Right atrium auricular region (tissue), 2 donors: ENCODE measurements at places on chromosomes 5 and 9. TPM values are rescaled to one million over a fixed set of nuclear protein-coding genes. Genes with fewer than 3 reads are reported as not detected.
A peak's percentile ranks its signal among the peaks of the same experiment; 100 is the strongest.

DNA sequence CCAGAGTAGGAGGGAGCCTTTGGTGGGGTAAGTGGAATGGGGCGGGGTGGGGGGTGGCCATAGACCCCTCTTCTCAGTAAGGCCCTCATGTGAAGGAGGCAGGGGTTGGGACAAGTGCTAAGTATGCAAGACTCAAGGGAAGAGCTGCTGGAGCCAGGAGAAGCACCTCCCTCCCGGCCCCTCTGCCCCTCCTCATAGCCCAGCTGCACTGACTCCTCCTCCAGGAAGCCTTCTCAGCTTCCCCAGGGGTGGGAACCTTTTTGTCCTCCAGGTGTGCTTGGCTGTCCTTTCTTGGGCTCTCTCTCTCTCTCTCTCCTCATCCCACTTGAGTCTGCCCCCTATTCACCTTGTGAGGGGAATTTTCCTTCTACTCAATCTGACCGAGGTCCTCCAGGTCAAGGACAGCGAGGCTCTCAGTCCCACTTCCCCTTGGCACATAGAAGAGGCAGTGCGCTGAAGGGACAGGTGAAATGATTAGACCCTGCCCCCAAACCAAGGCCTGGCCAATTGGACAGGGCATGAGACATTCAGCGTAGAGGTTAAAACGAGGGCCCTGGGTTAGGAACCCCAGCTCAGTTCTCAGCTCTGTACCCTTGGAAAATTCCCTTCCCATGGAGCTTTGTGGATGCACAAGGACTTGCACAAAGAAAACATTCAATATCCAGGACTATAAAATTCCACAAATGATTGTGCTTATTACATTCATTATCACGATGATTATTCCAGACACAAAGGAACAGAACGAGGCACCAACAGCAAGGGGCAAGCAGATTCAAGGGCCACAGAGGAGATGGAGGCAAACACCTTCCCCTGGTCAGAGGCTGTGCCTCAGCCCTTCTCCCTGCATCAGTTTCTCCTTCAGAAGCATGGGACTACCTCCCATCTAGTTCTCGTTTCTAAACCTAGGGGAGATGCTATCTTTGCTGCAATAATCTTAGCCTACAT is 45.6 kb upstream of the IL17B start:
- no peak for DNase-seq

DNA sequence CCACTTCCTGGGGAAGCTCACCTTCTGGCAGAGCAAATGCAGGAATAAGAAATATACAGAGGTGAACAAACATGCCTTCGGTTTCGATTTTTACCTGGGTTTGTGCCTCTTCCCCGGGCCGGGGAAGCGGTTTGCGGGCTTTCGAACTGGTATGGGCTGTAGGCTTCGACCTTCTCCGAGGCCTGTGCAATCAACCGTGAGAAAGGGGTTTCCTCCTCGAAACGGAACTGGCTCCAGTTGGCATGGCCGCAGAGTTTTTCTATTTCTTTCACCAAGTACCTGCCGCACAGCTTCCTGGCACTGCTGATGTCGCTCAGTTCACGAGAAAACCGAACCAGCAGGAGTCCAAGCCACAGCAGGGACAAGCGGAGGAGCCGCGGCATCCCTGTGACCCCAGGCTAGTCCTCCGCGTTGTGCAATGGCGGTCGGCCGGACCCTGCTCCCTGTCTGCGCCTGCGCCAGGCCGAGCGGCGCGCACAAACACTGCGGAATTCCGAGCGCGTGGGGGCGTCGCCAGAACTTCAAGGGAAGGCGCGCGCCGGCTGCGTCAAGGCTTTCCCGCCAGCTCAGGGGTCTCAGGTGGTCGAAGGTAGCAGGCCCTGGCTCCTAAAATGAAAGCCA is at the start of gene INSL6:
TSS of gene INSL6 (minus strand) at position 420 of the 621 bp plus-strand sequence. CDS start at position 383, 37 bp downstream.
- no peak for DNase-seq

DNA sequence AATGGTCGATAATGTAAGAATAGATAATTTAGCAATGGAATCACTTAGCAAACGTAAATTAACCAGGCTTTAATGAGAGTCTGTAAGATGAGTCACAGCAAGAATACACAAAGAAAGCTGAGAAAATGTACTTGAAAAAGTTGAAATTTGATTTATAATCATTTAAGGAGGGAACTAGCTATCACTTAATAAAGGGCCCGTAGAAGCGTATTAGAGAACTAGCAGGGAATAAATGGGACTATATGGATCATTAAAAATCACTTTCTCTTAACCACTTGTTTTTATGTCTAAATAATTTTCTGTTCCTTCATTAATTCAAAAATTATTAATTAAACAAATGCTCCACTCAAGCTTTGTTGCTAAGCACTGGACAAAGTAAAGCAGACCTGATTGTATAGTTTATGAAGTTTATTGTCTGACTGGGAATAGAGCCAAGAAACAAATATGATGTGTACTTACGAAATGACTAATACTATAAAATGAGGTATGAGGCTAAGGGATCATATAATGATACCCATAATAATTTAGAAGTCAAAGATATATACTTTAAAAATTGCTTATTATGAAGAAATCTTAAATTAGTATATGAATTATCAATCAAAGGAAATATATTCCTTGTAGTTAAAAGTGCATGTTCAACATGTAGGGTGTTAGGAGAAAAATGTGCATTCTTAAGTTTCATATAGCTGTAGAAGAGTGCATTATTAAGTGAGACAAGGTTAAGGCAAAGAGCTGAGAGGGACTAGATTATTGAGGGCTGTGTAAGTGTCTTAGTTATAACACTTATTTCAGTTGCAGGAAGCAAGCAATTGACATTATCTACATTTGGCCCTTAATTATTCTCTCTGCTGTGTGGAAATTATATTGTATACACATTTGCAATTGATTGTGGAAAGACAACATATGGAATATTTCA is 196.8 kb downstream of the PRDM9 start:
- no peak for DNase-seq

GRCh38 chr5:150066901-150067396 is 19.4 kb downstream of the CSF1R start:
- DNase-seq = no peak

- DNase-seq = no peak
Observed at GRCh38 chr5:60010328-60010727, 116.8 kb upstream of the PDE4D start.

DNA sequence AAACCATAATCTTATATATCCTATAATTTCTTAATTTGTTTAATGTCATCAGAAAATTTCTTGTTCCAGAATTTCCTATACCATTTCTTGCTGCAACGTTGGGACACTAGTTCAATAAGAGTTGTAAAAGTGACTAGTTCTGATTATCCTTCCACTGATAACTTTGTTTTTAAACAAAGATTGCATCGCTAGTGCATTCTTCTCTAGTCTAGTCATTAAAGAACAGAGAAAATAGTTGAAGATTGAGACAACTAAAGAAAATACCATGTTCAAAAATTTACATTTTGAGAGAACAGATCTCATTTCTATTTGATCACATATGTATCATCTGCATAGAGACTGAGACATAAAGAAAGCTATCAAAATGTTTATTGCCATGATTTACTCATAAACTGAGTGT is 1888.2 kb downstream of the EFNA5 start:
- DNase-seq = no peak

- DNase-seq = no peak
Observed at GRCh38 chr5:59020611-59021285, 437.9 kb downstream of the RAB3C start.

- no peak for DNase-seq
Observed at GRCh38 chr5:128174951-128175350, 91.4 kb downstream of the SLC12A2 start.

- DNase-seq = no peak
Observed at GRCh38 chr9:133957328-133957727, 34.8 kb downstream of the VAV2 start.

DNA sequence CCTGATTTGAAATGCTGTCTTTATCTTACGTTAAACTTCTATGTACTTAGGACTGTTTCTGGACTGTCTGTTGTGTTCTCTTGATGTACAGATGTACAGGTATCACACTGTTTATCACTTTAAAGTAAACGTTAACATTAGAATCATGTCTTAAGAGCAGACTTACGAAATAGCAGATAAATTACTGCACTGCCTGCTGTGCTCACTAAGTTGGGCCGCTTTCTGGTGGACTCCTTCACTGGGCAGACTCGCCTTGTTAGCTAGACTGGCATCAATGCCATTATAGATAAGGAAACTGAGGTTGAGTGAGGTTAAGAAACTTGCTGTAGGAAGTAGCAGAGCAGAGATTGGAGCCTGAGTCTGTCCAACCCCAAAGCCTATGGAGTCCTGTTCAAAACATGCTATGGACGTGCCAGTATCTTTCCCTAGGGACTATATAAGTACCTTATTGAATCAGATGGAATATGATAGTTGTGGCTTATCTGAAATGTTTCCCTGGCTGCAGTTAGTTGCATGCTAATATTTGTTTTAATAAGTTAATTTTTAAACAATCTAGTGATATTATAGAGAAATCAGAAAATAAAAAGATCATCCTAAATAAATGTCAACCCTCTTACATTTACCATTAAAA is 16.9 kb downstream of the ZNF618 start:
- DNase-seq = peak; percentile 13

- DNase-seq = no peak
Observed at GRCh38 chr5:16866795-16867576, 69.1 kb downstream of the MYO10 start.

GRCh38 chr5:151556806-151557205 is 34.3 kb downstream of the FAT2 start:
- no peak for DNase-seq

DNA sequence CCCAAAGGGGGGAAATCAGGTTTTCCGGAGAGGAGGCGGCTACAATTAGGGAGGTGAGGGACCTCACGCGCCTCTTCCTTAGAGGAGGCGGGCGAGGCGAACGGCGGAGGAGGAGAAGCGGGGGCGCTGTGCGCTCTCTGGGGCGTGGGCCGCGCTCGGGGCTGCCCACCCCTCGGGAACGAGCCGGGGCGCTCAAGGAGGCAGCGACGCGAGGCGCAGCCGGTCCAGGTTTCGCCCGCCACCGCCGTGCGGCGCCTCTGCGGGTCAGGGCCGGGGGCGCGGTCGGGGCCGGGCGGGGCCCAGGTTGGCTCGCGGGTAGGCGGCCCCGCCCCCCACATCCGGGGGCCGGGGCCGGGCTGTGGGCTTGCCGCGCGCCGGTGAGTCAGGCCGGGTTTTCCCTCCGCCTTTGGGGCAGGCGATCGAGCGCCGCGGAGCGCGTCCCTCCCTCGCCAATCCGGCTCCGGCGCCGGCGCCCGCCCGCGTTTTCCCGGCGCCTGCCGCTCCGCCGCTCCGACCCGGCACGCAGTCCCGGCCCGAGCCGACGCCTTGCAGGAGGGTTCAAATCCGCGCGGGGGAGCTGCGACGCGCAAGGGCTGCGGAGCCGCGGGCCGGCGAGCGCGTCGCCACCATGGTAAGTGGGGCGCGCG is at the start of gene N4BP3:
TSS of gene N4BP3 (plus strand) at position 392 of the 647 bp plus-strand sequence. CDS start 6,052 bp downstream, outside the sequence.
- no peak for DNase-seq

DNA sequence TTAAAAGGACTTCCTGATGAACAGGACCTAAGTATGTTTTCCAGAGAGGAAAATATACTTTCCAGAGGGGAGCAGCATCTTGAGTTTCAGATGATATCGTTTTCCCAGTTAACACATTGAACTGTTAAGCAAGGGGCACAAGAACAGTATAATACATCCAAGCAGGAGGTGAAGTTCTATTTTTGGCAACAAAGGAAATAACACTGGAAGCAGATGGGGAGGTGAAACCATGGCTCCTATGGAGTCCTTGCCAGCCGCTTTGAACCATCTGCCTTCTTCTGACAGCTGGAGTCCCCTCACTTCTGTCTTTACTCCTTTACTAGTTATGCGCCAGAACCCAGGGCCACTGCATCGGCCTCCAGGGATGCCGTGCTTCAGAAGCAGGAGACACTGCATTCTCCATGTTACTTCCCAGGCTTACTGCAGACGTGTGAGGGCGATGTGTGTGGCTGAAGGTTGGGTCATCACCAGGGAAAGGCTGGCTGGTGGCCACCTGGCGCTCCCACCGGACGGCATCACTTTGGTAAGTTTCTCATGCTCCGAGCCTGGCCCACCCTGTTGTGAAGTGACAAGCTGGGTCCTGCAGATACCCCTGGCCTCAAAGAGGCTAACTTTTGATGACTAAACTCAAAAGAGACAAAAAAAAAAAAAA is 77.8 kb downstream of the TTLL11 start:
- DNase-seq = no peak

DNA sequence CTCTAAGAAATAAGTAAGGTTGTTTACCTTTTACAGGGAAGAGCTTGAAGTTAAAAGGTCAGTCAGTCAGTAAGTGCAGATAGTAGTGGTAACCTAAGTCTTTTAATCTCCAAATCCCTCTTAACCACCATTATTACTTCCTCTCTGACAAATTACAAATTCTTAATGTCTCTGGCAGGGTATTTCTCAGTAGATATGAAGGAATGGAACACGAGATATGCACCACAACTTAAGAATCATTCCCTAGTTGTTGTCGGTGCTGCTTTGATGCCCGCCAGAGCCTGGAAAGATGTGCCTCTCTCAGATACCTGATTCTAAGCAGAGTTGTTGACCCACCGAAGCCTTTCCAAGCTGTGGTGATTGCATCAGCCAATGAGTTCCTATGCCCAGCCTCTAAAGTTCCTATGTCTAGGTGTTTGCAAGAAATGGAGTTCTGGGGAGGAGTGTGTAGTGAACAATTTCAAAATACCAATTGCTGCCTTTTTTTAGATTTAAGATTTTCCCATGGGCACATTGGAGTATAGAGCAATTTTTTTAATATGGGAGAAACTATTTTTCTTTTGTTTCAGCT is 78.5 kb downstream of the CD180 start:
- no peak for DNase-seq

DNA sequence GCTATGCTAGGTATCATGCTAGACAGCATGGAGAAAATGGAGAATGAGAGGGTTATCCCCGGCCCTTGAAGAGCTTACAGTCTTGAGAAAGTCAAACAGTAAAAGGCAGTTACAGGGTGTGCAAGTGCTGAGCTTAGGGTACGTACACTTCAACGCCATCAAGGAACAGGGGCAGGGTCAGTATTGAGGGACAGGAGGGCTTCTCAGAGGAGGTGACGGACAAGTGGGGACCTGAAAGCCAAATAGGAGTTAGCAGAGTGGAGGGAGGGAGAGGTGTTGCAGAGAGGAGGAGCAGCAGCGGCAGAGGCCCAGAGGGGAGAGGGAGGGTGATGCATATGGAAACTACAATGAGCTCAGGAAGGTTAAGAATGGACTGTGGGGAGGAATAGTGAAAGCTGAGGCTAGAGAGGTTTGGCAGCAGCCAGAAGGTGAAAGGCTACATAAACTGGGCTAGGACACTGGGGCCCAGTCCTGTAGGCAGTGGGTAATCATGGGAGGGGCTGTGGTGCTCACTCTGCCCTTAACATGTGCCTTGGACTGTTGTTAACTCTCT is 88.0 kb downstream of the NRG2 start:
- DNase-seq = no peak

The SEMA6A gene
- total RNA-seq = 3.9 TPM

The S1PR3 gene
- total RNA-seq = 26.8 TPM

The GABRA1 gene
- not detected for total RNA-seq

The TERT gene
- not detected for total RNA-seq

The APBA1 gene
- 5.6 TPM for total RNA-seq

The IFNA13 gene
- total RNA-seq = not detected

The PKD2L2 gene
- not detected for total RNA-seq

The SLC6A3 gene
- not detected for total RNA-seq

The GLDC gene
- total RNA-seq = not detected

The AJM1 gene
- total RNA-seq = 2.7 TPM

The SH2D3C gene
- 16.5 TPM for total RNA-seq
